ENCODE measurements at places on chromosomes 3 and 15. TPM values are rescaled to one million over a fixed set of nuclear protein-coding genes. Genes with fewer than 3 reads are reported as not detected.

DNA sequence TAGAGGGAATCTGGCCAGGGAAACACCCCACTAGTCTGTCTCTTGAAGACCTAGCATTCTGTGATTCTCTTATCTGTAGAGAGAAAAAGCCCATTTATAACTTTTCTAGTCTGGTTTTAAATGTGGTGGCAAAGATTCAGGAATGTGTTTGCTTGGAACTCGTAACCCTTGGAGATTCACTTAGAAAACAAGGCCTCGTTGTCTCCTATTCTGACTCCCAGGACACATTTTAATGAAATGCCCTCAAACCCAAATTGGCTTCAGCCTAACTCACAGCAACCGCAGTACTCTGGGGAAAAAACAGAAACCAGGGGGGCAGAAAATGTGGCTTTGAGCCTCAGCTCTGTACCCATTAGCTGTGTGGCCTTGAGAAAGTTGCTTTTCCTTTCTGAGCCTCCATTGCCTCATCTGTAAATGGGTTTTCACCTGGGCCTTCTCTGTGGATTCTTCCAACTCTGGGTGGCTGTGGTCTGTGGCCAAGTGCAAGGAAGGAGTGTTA, 36.5 kb downstream of the RPLP1 start:
- no peak overlapping the region for H3K4me3 ChIP-seq
- no peaks in the 10 kb centered on the region for H3K4me1 ChIP-seq
- peak; percentile 67 for DNase-seq

DNA sequence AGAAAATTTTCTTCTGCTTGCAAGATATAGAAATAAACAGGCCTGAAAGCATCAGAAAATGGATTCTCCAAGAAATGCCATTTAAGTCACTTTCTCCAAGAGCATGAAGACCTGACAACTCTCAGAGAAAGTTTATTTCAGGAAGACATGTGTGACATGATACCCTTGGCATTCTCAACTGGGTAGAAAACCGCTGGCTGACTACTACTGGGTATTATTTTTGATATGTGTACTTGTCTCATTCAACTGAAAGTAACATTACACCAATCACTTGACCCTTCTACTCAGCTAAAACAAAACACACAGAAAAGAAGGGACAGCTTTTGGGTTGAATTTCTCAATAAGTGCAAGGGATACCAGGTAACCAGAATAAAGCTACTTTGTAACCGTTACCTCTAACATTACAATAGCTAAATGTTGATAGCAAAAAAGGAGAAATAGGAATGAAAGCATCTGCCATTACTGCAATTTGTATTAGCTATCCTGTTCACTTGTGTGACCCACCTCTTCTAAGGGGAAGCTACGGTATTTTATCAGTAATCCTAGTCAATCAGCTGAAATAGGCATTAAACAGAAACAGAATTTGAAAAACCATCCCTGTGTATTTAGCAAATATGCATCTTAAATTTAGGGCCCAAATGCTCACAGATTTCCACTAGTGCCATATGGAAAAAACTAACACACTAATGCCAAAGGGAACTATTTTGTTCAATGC, 7.3 kb downstream of the TRA2B start:
- peaks cover 27% of the 10 kb centered on the region for H3K36me3 ChIP-seq
- H3K27me3 ChIP-seq: no peaks in the 10 kb centered on the region
- peak; percentile 40 for DNase-seq
- H3K4me3 ChIP-seq: peak overlapping the region; percentile 12
- peaks cover 71% of the 10 kb centered on the region for H3K4me1 ChIP-seq
- H3K27ac ChIP-seq: no peak overlapping the region

GRCh38 chr3:124923833-124924232, 10.7 kb downstream of the MUC13 start:
- H3K27me3 ChIP-seq: no peaks in the 10 kb centered on the region
- H3K4me1 ChIP-seq: no peaks in the 10 kb centered on the region
- H3K4me3 ChIP-seq: no peak overlapping the region
- no peaks in the 10 kb centered on the region for H3K36me3 ChIP-seq

GRCh38 chr3:25338158-25338725, 89.8 kb upstream of the RARB start:
- no peaks in the 10 kb centered on the region for H3K4me1 ChIP-seq
- DNase-seq: no peak

Gene SNTN
- total RNA-seq: not detected
